ENCODE measurements at places on chromosomes 5 and 9. TPM values are rescaled to one million over a fixed set of nuclear protein-coding genes. Genes with fewer than 3 reads are reported as not detected.
A peak's percentile ranks its signal among the peaks of the same experiment; 100 is the strongest.

GRCh38 chr5:177450667-177451424 lies 4.2 kb downstream of the PRR7 start:
- H3K27me3 ChIP-seq, result peaks cover 40% of the 10 kb centered on the region
- no peak overlapping the region for H3K27ac ChIP-seq
- no peak overlapping the region for H3K4me3 ChIP-seq
- peaks cover 17% of the 10 kb centered on the region for H3K4me1 ChIP-seq

DNA sequence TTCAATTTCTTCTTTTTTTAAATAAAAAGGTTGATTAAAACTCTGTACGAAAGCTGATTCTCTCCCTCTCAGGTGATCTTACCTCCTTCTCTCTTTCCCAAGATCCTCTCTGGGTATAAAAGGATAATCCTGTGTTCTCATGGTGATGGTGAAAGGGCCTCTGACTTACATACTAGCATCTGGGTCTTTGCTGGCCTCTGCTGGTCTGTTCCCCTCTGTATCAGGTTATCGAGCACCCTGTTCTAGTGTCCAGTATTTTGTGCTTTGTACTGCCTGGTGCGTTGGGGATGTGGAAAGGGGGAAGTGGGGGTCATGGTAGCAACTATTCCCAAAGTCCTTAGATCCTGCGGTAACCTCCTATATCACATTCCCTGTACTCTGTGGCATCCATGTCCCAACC lies 328.9 kb downstream of the NR2F1-AS1 start:
- no peak overlapping the region for H3K27ac ChIP-seq
- H3K36me3 ChIP-seq, result no peaks in the 10 kb centered on the region
- H3K4me1 ChIP-seq, result no peaks in the 10 kb centered on the region
- H3K27me3 ChIP-seq, result no peaks in the 10 kb centered on the region
- no peak for DNase-seq

DNA sequence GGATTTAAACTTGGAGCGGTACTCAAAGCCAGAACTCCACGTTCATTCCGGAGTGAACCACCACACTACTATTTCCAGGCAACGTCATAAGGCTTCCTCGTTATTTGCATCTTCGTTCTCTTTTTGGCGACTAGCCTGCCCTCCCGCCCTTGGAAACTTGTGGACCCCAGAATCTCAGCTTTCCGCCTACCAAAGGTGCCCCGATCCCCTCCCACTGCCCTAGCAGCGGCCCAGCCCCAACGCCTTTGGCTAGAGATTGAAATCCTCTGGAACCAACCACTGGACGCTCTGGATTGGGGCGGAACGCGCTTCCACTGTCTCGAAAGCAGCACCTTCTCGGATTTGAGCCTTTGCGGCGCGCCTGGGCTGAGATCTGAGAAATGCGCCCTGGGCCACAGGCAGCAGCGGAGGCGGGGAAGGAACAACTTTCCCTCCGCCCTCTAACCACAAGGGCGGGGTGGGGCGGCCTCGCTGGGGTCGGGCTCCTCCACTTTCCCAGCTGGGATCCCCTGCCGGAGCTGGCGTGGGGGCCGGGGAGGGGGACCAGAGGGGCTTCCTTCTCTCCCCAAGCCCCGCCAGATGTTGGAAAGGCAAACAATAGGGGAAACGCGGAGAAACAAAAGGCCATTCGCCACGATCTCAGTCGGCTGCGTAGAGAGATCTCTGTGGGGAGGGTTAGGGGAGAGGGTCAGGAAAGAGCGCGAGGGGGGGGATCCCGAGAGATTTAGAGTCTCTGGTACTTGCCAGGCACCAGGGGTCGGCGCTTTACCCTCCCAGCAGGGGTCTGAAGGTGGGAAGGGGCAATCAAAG lies 1.3 kb downstream of the MOB3B start:
- peak overlapping the region; percentile 63 for H3K4me3 ChIP-seq
- peaks cover 8% of the 10 kb centered on the region for H3K4me1 ChIP-seq
- no peaks in the 10 kb centered on the region for H3K27me3 ChIP-seq
- DNase-seq, result peak; percentile 87
- H3K27ac ChIP-seq, result peak overlapping the region; percentile 98

DNA sequence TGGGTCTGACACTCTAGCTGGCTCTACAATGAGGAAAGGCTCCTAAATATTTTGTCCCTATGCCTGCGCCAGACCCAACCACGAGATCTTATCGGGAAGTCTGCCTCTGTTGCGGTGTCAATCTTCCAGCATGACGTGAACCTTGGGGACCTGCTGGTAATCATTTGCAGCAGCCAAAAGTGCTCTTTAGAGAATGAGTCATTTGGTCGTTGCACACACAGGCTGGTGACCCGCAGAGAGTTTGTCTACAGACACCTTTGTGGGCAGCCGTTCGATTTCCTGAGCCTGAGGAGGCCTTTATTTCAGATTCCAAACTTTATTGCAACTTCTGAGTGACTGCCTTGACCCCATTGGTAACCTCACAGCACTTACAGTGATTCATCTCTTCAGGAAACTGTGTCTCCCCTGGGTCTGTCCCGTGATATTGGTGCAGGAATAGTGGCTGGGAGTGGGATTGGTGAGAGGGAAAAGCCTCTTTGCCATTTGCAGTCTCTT lies 326.1 kb downstream of the NSG2 start:
- H3K36me3 ChIP-seq, result no peaks in the 10 kb centered on the region
- H3K4me3 ChIP-seq, result no peak overlapping the region
- H3K27me3 ChIP-seq, result peaks cover 4% of the 10 kb centered on the region
- no peak for DNase-seq

DNA sequence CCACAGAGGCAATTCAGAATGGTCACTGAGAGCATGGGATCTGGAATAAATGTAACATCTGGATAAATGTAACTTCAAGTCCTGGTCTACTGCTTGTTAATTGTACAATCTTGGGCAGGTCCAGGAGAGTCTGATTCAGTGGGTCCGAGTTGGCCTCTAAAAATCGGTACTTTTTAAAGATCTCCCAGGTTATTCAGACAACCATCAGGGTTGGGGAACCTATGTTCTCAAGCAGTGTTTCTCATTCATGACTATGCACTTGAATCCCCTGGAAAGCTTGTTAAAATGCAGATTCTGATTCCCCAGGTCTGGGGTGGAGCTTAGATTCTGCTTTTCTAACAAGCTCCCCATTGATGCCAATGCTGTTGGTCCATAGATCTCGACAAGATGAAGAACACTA lies 14.8 kb downstream of the ANXA1 start:
- no peaks in the 10 kb centered on the region for H3K27me3 ChIP-seq
- no peak overlapping the region for H3K4me3 ChIP-seq
- H3K4me1 ChIP-seq, result no peaks in the 10 kb centered on the region
- H3K27ac ChIP-seq, result no peak overlapping the region
- no peaks in the 10 kb centered on the region for H3K36me3 ChIP-seq

DNA sequence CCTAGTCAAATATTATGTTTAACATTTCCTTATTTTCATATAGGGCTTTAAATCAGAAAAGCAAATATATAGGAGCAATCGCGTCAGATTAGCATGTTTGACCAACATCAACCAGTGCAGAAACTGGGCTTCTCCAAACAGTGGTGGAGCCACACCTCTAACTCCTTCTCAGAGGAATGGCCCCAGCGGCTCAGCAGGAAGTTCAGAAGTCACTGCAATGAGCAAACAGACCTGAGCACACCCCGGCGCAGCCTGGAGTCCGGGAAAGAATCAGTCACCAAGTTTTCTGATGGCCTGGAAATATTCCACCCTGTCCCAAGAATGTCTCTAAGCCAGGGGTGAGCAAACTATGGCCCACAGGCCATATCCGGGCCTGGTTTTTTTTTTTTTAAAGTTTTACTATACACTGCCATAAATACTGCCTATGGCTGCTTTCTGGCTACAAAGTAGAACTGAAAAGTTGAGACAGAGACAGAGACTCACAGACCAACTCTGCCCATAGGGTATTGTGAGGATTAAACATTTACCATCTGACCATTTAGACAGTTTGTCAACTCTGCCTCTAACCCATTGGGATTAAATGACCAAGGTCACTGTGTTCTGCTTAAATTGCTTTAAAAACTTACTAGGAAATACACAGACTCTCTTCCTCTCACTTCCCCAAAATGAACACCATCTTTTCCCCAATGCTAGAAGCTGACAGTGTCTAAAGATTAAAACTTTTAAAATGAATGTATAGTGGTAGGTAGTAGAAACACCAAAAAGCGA lies 5.4 kb downstream of the GOLM1 start:
- H3K4me3 ChIP-seq, result no peak overlapping the region
- peak; percentile 85 for DNase-seq
- H3K4me1 ChIP-seq, result peaks cover 37% of the 10 kb centered on the region
- H3K36me3 ChIP-seq, result no peaks in the 10 kb centered on the region

- H3K27ac ChIP-seq, result no peak overlapping the region
- H3K27me3 ChIP-seq, result no peaks in the 10 kb centered on the region
- H3K4me3 ChIP-seq, result no peak overlapping the region
- no peaks in the 10 kb centered on the region for H3K36me3 ChIP-seq
- H3K4me1 ChIP-seq, result no peaks in the 10 kb centered on the region
Measured at GRCh38 chr5:147949711-147950573, 43.6 kb upstream of the C5orf46 start.

DNA sequence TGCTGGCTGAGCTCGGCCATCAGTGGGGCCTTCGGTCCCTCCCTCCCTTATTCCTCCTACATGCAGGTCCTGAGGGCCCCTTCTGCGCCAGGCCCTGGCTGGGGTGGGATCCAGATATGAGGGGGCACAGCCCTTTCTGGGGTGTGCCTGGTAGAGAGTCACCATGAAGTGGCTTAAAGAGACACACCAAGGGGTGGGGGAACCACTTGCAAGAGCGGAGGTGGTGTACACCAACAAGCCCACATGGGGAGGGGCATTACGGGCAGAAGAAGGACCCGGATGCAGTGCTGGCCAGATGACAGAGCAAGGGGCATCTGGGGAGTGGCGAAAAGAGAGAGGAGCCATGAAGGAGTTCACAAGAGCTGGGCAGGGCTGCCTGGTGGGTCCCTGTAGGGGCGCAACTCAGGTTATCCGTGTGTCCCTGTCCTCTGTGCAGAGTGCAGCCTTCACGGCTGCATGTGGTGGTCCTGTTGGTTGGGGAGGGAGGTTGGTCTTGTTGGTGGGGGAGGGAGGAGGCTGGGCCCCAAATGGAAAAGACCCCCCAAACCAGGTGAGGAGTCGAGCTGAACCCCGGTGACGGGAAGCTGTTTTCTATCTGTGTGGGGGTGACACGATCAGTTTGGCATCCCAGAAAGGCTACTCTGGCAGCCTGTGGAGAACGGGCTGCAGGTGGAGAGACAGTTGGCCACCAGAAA lies 158.1 kb downstream of the DAB2IP start:
- H3K36me3 ChIP-seq, result no peaks in the 10 kb centered on the region
- H3K4me1 ChIP-seq, result no peaks in the 10 kb centered on the region
- no peak overlapping the region for H3K4me3 ChIP-seq
- H3K27ac ChIP-seq, result no peak overlapping the region
- H3K27me3 ChIP-seq, result no peaks in the 10 kb centered on the region
- no peak for DNase-seq

DNA sequence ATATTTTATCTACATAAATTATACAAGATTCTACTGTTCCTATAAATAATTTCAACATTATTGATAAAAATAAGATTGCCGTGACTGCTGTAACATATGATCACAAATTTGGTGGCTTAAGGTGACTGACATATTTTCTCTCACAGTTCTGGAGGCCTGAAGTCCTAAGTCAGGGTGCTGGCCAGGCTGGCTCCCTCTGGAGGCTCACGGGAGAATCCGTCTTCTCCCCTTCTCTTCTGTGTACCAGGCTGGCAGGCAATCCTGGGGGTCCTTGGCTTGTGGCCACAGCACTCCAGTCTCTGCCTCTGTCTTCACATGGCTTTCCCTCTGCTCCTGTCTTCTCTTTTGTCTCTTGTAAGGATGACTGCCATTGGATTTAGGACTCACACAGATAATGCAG lies 31.7 kb upstream of the IRX2 start:
- H3K27ac ChIP-seq, result no peak overlapping the region
- no peak for DNase-seq
- H3K36me3 ChIP-seq, result no peaks in the 10 kb centered on the region
- H3K4me1 ChIP-seq, result no peaks in the 10 kb centered on the region
- H3K4me3 ChIP-seq, result no peak overlapping the region

DNA sequence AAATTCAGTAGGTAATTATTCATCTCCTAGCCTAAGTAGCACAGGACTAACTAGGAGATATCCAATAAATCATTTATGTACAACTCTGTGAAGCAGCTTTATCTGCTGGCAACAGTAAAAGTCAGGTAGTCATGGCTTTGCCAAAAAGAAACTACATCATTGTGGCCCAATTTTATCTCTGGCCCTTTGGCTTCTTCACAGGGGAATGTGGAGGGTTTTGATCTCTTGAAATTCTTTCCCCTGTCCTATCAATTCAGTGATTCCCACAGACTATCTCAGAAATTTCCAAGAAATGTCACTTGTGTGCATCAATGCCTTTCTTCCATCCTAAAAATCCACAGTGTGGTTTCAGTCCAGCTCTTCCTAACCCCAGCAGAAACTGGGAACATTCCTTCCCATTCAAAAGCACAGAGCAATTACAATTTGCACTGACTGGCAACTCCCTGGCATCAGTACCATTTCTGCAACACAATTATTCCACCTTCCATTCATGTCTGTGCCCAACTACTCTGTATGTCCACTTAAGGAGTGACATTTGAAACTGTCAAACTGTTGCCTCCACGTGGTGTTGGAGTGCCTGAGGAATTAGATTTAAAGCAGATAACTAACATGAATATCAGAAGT lies 6.6 kb downstream of the CDC14B start:
- no peak overlapping the region for H3K27ac ChIP-seq
- DNase-seq, result no peak
- H3K27me3 ChIP-seq, result no peaks in the 10 kb centered on the region
- peaks cover 5% of the 10 kb centered on the region for H3K4me1 ChIP-seq

- no peak overlapping the region for H3K4me3 ChIP-seq
- H3K4me1 ChIP-seq, result peaks cover 5% of the 10 kb centered on the region
- no peak overlapping the region for H3K27ac ChIP-seq
- H3K36me3 ChIP-seq, result peaks cover 63% of the 10 kb centered on the region
Measured at GRCh38 chr5:308672-309271, 12.7 kb upstream of the AHRR start.

- H3K36me3 ChIP-seq, result no peaks in the 10 kb centered on the region
- no peak for DNase-seq
- H3K4me1 ChIP-seq, result no peaks in the 10 kb centered on the region
- H3K27me3 ChIP-seq, result no peaks in the 10 kb centered on the region
- no peak overlapping the region for H3K27ac ChIP-seq
Measured at GRCh38 chr5:21140987-21141386, 1153.0 kb upstream of the CDH18 start.

- no peaks in the 10 kb centered on the region for H3K36me3 ChIP-seq
- H3K4me3 ChIP-seq, result no peak overlapping the region
- H3K4me1 ChIP-seq, result no peaks in the 10 kb centered on the region
Measured at GRCh38 chr5:168147568-168148360, 143.7 kb upstream of the WWC1 start.

DNA sequence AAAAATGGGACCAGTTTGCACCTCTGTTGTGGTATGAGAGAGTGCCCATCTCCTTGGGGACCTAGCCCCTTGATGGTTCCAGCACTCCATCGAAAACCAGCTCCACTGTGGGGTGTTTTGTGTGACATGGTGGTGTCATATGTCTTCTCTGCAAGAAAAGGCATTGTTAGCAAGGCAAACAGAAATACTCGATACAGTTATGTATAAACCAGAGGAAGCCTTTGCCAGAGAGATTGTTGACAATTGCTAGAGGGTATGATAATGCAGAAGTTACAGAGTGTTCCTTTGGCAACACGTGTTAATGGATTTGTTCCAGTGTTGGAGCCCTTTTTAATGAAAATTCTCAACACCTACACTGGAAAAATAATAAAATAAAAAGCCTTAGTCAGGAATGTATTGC lies 270.4 kb upstream of the DMRT1 start:
- no peak for DNase-seq
- H3K4me1 ChIP-seq, result peaks cover 50% of the 10 kb centered on the region
- H3K4me3 ChIP-seq, result no peak overlapping the region
- peak overlapping the region; percentile 80 for H3K27ac ChIP-seq

The RNF180 gene
- polyA plus RNA-seq, result 5.6 TPM

The SARDH gene
- polyA plus RNA-seq, result 4.5 TPM

The LURAP1L gene
- polyA plus RNA-seq, result 14.3 TPM

The ENTR1 gene
- 50.1 TPM for polyA plus RNA-seq

The FAM78A gene
- 2.3 TPM for polyA plus RNA-seq

The HMGCR gene
- polyA plus RNA-seq, result 60.2 TPM

The BHMT gene
- polyA plus RNA-seq, result 0.87 TPM

All from large intestine (tissue), 12 donors.